ENCODE measurements at places on chromosomes 7 and 10. TPM values are rescaled to one million over a fixed set of nuclear protein-coding genes. Genes with fewer than 3 reads are reported as not detected.

The ACSL5 gene
- total RNA-seq = 5.3 TPM

The JAZF1 gene
- 32.9 TPM for total RNA-seq

The VAX1 gene
- 0.90 TPM for total RNA-seq

GRCh38 chr10:28326516-28327490 is 23.9 kb upstream of the MPP7 start:
- ATAC-seq = no peak

DNA sequence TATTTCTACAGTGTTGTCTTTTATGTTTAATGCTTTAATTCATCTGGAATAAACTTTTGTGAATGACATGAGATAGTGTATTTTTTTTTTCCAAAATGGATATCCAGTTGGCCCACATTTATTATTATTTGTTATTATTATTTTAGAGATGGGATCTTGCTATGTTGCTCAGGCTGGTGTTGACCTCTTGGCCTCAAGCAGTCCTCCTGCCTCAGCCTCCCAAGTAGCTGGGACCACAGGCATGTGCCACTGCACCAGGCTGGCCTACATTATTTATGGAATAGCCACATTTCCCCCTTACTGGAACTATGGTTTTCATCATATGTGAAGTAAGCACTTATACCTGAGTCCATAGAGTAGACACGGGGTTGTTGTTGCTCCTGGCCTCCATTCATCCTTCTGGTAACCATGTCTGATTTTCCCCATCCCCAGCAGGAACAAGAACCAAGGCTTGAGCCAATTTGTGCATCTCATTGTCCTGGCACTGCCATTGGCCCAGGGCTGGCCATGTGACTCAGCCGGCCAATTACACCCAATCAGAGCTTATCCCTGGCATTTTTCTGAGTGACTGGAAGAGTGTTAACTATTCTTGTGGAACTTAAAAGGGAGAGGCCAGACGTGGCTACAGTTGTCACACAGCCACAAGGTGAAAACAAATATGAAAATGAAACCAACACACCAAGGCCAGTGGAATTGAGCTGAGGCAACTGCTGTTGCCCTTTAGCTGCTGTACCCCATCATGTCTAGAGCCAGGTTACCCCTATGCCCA is 23.1 kb downstream of the PRF1 start:
- no peak for ATAC-seq

DNA sequence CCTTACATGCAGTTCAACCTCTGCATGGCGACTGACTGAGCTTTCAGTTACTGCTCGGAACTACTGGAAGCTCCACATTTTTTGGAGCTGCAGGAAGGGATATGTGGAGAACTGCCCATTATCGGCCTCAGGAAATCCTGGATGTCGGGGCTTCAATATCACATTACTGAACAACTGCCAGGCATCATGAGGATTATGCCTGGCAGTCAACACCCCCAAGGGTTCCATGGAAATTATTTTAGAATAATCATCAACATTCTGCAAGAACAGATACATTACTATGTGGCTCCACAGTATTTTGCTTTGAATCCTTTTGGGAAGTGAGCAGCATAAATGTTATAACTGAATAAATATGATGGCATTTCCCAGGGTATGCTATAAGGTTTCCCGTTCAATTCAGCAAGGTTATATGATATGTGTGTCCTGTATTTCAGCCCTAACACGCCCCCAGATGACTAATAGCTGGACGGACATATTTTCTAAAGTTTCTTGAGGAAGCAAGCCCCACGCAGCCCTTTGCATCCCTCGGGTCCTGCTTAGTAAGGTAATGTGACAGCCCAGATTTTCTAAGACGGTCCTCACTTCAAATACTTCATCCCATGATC is 53.0 kb upstream of the OPALIN start:
- no peak for ATAC-seq

DNA sequence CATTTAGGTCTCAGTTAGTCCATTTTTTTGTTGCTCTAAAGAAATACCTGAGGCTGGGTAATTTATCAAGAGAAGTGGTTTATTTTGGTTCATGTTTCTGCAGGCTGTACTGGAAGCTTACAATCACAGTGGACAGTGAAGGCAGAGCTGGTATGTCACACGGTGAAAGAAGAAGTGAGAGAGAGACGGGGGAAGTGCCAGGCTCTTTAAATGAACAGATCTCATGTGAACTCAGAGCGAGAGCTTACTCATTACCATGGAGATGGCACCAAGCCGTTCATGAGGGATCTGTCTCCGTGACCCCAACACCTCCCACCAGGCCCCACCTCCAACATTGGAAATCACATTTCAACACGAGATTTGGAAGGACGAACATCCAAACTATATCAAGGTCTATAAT is 18.9 kb upstream of the PNLIPRP3 start:
- no peak for ATAC-seq

DNA sequence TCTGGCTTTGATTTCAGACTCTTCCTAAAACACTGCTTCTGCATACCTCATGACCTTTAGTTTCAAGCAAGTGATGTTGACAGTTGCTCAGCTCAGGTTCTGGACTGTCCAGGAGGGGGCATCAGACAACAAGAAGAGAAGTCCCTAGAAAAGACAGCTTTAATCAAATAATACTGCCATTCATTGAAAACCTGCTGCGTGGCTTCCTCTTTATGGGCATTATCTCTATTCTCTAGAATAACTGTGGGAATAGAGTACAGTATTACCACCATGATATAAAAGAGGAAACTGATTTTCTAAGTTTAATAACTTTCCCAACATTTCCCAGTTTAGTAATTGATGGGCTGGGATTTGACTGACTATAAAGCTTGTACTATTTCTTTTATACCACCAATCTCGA is 170.4 kb downstream of the SNX13 start:
- ATAC-seq = peak; percentile 82

- ATAC-seq = no peak
Observed at GRCh38 chr7:108136191-108136688, 6.1 kb upstream of the LAMB4 start.

DNA sequence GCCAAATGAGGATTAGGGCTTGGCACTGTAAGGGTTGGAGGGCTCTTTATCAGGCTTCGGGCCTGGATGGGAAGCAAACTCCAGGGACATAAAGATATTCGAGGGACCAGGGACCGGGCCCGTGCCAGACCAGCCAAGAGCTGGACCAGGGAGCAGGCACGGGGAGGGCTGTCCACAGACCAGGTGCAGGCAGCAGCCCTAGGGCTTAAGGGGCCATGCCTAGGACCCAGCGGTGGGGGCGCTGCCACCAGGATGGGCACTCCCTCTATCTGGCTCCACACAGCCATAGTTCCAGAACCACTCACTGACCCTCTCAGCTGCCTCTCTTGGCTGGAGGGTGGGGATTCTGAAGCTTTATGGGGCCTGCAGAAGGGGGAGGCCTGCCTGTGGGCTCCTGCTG is 32.9 kb downstream of the FAM241B start:
- ATAC-seq = no peak

- peak; percentile 92 for ATAC-seq
Observed at GRCh38 chr7:106425017-106425719, 140.4 kb upstream of the NAMPT start.

DNA sequence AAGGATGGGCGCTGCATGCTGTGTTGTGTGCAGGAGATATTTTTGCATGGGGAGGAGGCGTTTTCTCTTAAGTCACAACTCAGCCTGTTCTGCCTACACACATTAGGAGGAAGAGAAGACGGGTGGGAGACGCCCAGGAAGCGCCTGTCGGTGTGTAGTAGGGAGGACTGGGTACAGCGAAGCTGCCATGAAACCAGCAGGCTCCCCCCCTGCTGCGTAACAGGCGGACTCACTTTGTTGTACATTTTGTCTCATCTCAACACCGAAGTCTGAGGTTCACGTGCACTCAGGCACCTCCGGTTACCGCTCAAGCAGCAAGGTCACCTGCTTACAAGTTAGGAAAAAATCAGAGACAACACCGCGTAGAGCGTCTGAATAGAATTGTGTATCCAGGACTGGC is 56.3 kb downstream of the CRTAC1 start:
- no peak for ATAC-seq

DNA sequence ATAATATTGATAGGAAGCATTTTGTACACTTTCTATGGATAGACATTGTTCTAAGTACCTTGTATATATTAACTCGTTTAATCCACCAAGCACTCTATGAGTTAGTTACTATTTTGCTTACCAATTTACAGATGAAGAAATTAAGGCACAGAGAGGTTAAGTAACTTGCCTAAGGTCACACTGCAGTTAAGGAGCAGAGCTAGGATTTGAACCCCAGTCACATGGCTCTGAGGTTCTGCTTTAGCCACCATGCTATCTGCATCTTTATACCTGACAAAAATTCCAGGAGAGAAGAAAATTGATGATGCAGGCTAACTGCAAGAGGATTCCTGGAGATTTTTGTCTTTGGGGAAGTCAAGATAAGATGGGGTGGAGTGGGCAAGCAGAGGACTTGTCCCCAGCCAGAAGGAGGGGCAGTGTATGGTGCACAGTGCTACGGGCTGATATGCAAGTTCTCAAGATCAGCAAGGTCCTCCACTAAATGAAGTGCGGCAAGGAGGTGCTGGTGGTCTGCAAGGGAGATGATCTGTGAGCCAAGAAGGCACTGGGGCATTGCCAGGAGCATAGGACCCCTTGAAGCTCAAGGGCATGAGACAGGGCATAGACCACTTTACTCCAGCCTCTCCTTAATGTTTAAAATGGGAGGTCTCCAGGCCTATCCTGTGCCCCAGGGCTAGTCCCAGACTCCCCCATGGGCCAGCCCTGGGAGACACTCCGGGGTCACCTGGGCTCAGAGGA is 430.6 kb downstream of the RPS24 start:
- ATAC-seq = no peak

DNA sequence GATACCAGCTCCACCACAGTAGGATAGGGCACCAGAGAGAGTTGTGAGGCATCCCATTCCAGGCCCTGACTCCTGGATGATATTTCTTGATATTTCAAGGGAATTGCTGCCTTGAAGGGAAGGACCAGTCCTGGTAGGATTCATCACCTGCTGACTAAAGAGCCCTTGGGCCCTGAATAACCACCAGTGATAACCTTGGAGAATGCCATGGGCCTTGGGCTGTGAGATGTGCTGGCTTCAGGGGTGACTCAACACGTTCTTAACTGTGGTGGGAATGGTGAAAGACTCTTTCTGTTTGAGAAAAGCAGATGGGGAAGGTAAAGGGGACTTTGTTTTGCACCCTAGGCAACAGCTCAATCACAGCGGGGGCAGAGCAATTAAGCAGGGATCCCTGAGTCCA is 21.4 kb upstream of the ASZ1 start:
- no peak for ATAC-seq

- ATAC-seq = no peak
Observed at GRCh38 chr10:66223656-66224055, 702.2 kb upstream of the LRRTM3 start.

DNA sequence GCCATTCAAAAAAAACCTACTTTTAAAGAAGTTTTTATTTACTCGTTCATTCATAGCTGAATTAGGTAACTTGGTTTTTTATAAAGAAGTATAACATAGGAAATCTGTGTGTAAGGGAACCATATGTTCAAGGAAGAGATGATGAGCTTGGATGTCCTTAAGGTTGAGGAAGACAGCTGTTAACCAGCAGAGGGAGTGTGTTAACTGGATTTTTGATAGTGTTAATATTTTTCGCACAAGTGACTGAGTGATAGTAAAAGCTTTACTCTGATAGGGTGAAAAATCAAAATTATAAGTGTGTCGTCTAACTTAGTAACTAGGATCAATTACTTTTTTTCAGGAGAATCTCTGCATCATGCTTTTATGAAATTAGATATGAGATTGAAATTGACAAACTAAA is 134.7 kb downstream of the ARL5B start:
- ATAC-seq = no peak

DNA sequence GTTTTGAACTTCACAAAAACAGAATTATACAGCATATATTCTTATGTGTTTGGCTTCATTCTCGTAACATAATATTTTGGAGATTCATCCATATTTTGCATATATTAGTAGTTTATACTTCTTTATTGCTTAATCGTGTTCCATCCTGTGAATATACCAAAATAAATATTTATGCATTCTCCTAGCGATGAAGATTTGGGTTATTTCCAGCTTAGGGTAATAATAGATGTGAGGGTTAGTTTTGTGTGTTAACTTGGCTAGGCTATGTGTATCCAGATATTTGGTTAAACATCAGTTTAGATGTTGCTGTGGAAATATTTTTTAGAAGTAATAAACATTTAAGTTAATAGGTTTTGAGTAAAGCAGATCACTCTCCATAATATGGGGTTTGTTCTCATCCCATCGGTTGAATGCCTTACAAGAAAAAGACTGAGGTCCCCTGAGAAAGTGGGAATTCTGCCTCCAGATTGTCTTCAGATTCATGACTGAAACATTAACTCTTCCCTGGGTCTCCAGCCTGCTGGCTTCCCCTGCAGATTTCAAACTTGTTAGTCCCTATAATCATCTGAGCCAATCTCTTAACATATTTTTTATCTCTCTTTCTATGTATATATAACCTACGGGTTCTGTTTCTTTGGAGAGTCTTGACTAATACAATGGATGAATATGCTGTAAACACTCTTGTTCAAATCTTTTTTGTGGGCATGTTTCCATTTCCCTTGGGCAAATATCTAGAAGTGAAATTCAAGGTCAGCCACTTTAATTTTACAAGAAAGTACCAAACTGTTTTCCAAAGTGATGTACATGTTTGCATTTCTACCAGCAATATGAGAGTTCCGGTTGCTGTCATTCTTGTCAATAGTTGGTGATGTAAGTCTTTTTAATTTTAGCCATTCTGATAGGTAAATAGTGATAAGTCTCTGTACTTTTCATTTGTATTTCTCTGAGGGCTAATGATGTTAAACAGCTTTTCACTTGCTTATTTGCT is 48.7 kb downstream of the PDK4 start:
- ATAC-seq = no peak

DNA sequence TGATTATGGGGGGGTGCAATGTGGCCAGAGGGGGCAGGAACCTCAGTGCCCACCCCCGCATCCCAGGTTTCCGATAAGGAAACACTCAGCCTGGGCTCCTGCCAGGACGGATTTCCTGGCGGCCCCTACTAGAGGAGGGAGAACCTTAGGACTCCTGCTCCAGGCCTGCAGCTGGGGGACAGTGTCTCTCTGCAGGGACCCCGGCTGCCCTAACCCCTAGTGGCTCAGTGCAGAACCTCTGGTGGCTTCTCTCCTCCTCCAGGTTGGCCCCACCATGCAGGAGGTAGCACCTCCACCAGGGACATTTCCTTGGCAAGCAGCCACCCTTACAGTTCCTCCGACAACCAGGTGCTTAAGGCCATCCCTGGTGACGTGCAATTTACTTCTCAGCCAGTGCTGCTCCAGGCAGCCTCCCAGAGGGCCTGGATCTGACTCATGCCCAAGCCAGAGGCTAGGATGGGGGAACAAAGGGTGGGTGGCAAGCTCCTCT is 31.9 kb downstream of the SH2B2 start:
- ATAC-seq = no peak

GRCh38 chr10:23404461-23404980 is 34.4 kb upstream of the OTUD1 start:
- ATAC-seq = no peak

Data from motor neuron (in vitro differentiated cells).